ENCODE measurements at places on chromosomes 7 and 10.

GRCh38 chr10:74255214-74255613 lies 104.2 kb downstream of the ADK start:
- DNase-seq = no peak

DNA sequence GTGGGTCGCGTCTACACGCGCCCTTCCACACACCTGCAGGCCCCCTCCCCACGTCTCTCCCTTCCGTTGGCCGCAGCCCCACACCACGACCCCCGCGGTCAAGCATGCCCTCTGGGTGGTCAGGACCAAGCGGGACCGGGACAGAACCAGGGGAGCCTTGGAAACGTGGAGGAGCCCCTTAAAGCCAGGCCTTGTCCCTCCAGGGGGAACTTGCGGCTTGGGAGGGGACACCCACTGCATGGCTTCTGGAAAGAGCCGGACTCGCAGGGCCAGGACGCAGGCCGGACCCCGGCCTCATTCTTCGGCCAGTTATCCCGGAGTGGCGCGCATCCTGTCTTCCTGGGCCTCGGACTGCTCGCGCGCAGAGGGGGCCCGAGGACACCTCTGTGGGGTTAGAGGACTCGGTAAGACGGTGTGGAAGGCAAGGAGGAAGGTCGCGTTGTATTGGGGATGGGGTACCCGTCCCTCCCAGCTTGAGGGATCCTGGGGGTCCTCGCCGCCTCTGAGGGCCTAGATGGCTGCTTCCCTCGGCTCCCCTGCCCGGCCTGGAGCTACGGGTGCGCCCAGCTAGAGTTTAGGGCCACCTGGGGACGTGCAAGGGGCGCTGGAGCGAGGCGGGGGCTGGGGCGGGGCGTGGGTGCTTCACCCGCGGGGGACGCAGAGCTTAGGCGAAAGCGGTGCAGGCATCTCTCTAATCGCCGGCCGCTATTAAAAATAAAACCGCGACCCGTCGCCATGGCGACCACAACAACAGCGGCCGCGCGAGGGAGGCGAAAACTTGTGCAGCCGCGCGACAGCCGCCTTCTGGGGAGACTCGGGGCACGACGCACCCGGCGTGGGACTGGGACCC lies 1.8 kb upstream of the PDGFA start:
- no peak for DNase-seq

DNA sequence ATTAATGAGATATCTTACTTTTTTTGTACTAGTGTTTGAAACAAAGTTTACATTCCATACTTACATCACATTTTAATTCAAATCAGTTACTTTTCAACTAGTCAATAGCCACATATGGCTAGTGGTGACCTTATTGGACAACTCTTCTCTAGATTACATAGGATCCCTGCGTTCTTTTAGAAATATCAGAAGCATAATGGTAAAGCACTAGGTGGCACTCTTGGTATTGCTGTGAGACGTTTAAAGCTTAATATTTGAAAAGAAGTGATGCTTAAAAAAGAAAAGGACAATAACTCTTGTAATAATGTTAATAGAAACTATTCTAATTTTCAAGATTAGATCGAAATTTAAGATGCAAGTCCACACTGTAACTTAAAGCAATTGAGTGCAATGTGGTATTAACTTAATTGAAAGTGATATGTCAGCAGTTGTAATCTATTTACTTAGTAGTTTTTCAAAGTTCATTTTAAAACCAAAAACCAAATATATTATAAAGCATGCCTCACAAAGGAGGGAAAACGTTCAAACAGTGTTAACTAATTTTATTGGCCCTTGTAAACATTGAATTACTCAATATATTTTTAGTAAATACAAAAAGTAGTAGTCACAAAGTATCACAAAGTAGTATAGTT lies 339.1 kb downstream of the ATRNL1 start:
- no peak for DNase-seq

DNA sequence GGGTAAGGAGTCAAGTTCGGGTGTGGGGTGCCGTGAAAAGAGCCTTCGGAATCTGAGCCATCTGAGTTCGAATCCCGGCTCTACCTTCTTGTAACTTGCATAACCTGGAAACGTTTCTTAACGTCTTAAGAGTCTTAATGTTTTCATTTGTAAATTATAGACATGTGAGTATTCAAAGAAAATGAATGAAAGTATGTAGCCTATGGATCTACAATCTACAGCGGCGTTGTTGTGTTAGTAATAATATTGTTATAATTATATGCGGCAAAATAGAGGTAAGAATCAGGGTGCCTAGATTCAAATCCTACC lies 559 bp downstream of the VTI1A start:
- no peak for DNase-seq

GRCh38 chr10:124125305-124126116 lies 32.1 kb upstream of the CHST15 start:
- no peak for DNase-seq

GRCh38 chr10:117801691-117802090 lies 245.1 kb downstream of the RAB11FIP2 start:
- no peak for DNase-seq

- DNase-seq = no peak
Observed at GRCh38 chr10:20993830-20994527, 96.9 kb upstream of the NEBL start.

DNA sequence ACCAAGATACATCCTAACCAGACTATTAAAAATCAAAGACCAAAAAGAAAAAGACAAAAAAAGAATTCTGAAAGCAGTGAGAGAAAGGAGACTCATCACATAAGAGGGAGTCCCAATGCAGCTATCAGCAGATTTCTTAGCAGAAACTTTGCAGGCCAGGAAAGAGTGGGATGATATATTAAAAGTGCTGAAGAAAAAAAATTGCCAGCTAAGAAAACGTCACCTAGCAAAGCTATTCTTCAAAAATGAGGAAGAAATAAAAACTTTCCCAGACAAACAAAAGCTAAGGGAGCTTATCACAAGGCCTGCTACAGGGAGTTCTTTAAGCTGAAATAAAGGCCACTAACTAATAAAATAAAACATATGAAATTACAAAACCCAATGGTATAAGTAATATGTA lies 40.5 kb upstream of the CDK6 start:
- DNase-seq = no peak

GRCh38 chr7:70907259-70908247 lies 224.4 kb upstream of the GALNT17 start:
- DNase-seq = no peak

- no peak for DNase-seq
Observed at GRCh38 chr10:58209669-58210068, 58.0 kb downstream of the IPMK start.

DNA sequence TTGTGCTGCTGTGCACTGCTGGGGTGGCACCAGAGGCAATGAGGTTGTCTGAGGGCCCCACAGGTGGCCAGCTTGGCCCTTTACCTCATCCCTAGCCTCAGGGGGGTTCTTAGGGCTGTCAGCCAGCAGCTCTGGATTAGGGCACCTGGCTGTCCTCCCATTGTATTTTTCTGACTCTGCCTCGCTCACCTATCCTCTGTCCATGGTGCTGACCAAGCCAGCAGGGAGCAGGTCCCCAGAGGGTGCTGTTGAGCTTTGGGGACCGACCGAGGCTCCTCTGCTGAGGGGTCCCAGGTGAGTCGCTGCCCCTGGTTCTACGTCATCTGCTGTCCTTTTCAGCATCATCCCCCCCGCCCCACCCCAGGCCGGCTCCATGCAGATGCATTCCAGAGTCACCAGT lies 32.1 kb upstream of the ZNF735 start:
- no peak for DNase-seq

GRCh38 chr10:62011558-62011957 lies 110.1 kb downstream of the ARID5B start:
- no peak for DNase-seq

GRCh38 chr7:28804990-28805389 lies 153.1 kb downstream of the TRIL start:
- DNase-seq = no peak

DNA sequence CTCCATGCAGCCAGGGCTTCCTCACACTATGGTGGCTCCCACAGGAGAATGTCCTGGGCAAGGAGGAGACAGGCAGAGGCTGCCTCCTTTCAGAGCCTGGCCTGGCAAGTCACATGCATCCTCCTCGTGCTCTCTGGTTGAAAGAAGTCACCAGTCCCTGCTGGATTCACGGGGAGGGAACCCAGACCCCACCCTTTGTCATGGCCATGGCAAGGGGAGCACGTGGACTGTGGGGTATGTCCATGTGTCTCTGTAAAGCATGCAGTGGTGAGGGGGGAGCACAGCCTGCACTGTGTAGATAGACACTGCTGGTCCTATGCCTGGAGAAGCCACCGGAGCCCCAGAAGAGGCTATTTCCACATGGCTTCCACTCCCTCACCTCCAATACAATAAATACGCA lies 225.0 kb downstream of the TCERG1L start:
- no peak for DNase-seq

- peak; percentile 41 for DNase-seq
Observed at GRCh38 chr10:69337296-69338132, 59.2 kb downstream of the HK1 start.

GRCh38 chr7:107014387-107015023 lies 30.0 kb upstream of the PRKAR2B start:
- DNase-seq = no peak

- no peak for DNase-seq
Observed at GRCh38 chr7:90592033-90592432, 4.1 kb upstream of the CDK14 start.

DNA sequence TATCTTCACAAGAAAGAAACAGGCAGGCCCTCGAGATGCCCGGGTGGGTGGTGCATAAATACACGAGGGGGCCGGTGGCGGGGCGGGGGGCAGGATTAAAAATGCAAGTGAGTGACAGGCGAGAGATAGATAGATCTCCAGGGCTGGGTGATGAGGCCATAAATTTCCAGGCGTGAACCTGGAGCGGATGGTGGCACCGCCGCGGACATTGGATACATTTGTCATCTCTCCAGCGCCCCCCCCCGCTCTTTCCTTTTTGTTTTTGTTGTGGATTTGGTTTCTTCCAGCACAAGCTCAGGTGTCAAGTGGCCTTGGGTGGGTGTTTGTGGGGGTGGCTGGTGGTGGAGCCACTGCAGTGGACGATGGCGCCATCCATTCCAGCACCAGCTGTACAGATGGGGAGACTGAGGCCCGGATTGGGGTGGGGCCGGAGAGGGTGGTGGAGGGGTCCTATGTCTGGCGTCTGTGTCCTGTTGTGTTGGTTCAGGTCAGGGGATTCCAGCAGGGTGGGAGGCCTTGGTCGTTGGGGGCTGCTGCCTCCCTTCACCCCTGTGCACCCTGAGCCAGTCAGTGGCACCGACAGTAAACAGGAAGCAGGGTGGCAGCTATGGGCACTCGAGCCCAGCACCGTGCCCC lies 2.9 kb downstream of the ELFN1 start:
- DNase-seq = no peak

- DNase-seq = no peak
Observed at GRCh38 chr7:132879579-132879978, 202.3 kb downstream of the CHCHD3 start.

DNA sequence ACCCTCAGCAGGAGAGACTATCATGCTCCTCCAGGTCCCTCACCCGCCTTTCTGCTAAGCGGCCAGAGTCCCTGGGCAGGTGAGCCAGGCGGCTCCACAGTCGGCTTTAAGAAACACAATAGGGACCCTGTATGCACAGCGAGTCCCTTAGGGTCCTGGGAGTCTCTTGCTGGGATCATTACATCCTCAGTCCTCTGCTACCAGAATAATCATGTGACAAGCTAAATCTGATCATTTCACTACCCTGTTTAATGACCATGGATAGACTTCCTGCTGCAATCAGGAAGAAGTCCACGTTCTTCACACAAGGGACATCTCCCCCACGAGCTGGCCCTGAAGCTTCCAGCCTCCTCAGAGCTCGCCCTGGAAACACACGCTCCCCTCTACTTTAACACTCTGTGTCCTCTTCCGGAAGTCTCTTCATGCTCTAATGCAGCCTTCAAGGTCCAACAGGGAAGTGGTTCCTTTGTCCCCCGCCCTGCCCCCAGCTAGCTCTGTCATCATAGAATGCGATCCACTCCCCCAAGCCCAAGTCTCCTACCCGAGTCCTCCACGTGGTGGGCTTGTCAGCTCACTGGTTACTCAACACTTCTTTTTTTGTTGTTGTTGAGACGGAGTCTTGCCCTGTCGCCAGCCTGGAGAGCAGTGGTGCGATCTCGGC lies 101.5 kb downstream of the RNF216 start:
- DNase-seq = peak; percentile 22

DNA sequence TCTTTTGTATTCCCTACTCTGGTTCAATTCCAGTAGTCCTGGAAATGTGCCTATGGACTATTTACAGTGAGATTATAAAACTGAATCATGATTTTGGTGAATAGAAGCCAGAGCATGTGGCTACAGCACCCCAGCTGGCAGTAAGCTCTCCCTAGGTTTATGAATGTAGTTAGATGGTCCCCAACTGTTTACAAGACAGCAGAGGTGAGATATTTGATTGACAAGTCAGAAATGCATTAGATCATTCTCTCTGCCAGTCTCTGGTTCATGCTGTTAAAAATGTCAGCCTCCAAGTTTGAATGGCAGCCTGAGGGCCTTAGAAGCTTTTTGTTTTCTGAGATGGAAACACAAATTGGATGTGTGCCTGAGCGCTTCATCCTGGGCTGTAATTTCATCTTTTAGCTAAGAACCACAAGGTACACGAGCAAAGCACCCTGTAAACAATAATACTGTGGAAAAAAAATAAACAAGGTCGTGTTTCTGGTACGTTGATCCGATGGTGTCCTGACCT lies 85.0 kb downstream of the BTRC start:
- DNase-seq = no peak

GRCh38 chr10:31272841-31273240 lies 46.2 kb upstream of the ZEB1 start:
- DNase-seq = no peak

GRCh38 chr10:36888925-36889573 lies 236.3 kb upstream of the ANKRD30A start:
- DNase-seq = no peak

GRCh38 chr7:53628775-53629174 lies 593.3 kb downstream of the POM121L12 start:
- no peak for DNase-seq

All from C1 segment of cervical spinal cord (tissue), 14 donors.